ENCODE measurements at places on chromosomes 6 and 20.

DNA sequence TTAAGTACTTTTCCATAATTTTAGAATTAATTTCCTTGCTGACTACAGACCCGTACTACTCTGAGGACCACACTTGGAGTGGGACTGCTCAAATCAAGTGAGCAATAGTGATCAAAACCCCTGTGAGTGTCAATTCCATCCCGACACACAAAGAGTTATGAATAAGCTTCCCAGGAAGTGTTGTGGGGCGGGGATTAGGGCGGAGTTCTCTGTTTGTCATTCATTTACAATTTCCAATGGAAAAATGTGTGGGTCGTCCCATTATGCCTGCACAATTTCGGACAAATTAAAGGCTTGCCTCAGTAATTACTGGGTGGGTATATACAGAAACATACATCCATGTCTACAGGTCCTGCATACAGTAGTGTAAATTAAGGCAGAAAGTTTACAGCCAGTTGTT is 84.2 kb downstream of the ISM1 start:
- no peak for DNase-seq

DNA sequence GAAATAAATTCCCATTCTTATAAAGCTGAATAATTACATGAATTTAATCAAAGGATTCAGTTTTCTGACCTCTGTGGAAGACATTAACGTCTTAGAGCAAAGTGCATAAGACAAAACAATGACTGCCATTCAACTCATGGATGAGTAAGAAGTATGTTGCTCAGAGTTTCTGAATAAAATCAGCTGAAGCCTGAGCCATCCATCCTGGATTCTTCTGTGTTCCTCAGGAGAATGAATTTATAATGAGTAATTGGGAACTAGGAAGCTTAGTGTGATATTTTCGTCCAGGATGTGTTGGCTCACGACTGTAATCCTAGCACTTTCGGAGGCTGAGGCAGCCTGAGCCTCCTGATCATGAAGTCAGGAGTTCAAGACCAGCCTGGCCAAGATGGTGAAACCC is 62.8 kb downstream of the PERP start:
- DNase-seq = peak; percentile 96

GRCh38 chr20:23612396-23612795 is 6.7 kb upstream of the CST9 start:
- no peak for DNase-seq

GRCh38 chr20:21490105-21490504 is 23.8 kb downstream of the NKX2-2 start:
- DNase-seq = no peak

DNA sequence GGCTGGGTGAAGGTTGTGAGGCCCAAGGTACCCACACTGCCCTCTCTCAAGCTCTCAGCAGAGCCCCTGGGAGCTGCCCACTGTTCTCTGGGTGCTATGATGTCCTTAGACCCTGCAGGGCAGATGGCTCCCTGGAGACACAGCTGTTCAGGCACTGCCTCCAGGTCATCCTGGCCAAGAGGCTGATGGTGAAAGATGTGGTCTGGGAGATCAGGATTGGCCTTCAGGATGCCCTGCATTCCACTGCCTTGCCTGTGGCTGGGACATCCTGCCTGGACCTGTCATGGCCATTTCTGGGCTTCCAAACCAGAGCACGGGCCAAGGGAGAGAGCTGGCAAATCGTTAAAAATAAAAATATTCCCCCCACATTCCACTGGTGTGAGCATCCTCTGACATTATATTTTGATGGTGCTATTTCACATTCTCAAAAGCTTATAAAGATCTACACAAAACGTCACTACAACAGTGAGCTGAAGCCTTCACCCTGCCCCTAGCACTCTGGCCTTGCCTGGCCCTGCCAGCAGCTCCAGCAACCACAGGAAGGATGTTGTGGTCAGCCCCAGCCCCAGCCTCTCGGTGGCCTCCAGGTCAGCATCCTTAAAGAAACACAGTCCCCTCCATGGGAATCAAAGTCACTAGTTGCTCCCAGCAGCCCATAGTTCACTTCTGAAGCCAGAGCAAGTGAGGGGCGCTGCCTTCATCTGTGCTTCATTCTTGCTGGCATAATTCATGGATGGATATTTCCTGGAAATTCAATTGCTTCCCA is 13.5 kb upstream of the KCNK16 start:
- peak; percentile 7 for DNase-seq

Measured in foreskin keratinocyte (primary cell).